ENCODE measurements at places on chromosomes 7 and 10.

- no peak for DNase-seq
These were observed 3.9 kb downstream of the UFSP1 start for GRCh38 chr7:100885440-100886141.

GRCh38 chr10:119872610-119872859 lies at the start of gene MCMBP:
Gene MCMBP (minus strand): TSS chr10:119872843. CDS start chr10:119872584, 259 bp downstream.
- no peak for DNase-seq

- no peak for DNase-seq
These were observed 749.5 kb downstream of the GATA3 start for GRCh38 chr10:8803992-8804391.

DNA sequence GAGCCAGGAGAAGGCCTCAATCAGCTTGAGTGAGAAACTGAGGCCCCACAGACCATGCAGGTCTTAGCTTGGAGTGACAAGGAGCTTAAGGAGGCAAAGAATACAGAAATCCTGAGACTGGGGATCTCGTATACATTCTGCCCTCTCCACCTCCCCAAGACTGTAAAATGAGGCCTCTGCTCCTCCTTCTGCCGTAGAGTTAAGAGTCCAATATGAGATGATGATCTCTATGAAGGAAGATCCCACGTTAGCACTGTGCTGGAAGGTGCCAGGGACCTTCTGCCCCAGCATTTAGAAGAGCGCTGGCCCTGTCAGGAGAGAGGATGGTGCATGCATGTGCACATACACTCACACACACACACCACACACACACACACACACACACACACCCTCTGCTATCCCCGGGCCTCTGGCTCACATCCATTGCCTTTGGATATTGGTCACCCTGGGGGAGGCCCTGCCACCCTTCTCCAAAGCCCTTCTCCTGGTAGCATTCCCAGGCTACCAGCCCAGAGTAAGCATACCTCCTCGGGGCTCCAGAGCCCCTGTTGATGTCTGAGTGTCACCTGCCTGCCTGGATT lies 15.0 kb downstream of the ZCCHC24 start:
- no peak for DNase-seq

DNA sequence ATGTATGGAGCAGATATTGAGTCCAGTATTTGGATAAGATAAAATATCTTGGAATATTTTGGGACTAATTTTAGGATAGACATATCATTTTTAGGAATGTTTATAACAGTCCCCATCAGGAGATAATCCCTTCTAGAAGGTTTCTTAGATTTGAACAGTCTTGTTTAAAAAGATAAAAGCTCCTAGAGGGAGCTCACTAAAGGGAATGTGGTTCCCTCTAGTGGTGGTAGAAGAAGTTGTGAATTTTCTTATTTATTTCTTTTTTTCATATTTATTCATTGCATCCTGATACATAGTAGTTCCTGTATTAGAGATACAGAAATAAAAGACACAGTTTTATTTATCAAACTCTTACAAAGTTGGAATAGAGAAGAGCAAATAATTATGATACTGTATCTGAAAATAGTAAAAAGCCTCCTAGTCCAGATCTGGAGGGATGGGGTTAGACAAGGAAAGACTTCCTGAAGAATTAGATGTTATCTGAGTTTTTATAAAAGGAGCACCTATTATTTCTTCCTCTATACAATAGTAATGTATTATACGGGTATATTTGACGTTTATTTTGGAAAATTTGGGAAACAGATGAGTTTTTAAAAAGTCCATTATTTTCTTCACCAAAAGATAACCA lies 24.5 kb upstream of the KLF14 start:
- DNase-seq, result peak; percentile 24

- peak; percentile 53 for DNase-seq
These were observed 55.1 kb upstream of the KDM7A start for GRCh38 chr7:140231771-140232491.

All from DMS153 (cell line).